NCI-H2029 treated with DMSO at 0.1 percent for 48 hours (cell line): ENCODE measurements at places on chromosomes 1 and 21.

DNA sequence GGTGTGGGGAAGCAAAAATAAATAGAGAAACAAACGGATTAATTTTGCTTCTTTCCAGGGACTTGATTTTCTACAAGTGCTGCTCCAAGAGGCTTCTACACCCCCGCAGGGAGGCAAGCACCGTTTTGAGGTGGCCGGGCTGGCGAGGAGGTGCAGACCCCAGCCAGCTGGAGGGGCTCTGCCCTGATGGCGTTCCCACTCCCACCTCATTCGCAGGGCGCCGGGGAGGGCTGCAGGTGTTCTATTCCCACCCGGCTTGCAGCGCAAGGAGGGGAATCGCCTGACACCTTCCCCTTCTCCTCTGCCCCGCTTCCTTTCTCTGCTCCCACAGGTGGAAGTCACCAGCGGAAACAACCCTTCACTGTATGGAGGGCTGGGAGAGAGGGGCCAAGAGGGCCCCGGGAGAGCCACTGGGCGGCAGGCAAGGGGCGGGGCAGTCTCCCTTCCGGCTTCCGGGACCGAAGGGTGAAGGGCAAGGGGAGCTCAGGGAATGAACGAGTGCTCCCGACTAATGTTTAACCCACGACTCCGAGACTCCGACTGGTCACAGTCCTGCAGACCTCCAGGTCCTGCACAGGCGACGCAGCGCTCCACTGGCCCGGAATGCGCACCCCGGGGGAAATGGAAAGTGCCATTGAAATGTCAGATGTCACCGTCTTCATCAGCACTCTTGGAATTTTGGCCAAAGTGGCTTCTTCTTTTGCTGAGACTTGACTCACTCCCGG lies 29.1 kb downstream of the TEX35 start:
- no peak for DNase-seq

- DNase-seq: no peak
Measured at GRCh38 chr1:244011271-244011670, 39.8 kb upstream of the ZBTB18 start.

DNA sequence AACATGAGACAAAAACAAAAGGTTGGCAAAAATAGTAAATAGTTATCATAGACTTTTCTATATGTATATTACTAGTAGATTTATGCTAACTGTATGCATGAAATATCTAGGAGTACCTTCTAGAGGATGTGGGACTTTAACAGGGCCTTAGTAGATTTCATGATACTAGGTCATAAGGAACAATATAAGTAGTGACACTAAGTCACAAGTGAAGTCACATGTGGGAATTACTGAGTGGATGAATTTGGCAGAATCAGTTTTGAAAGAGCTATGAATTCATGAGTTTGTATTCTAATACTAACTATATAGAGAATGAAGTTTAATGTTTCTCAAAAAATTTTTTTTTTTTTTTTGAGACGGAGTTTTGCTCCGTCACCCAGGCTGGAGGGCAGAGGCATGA lies 53.1 kb upstream of the GPR25 start:
- DNase-seq: no peak

- no peak for DNase-seq
Measured at GRCh38 chr1:221602830-221603229, 139.1 kb downstream of the DUSP10 start.

DNA sequence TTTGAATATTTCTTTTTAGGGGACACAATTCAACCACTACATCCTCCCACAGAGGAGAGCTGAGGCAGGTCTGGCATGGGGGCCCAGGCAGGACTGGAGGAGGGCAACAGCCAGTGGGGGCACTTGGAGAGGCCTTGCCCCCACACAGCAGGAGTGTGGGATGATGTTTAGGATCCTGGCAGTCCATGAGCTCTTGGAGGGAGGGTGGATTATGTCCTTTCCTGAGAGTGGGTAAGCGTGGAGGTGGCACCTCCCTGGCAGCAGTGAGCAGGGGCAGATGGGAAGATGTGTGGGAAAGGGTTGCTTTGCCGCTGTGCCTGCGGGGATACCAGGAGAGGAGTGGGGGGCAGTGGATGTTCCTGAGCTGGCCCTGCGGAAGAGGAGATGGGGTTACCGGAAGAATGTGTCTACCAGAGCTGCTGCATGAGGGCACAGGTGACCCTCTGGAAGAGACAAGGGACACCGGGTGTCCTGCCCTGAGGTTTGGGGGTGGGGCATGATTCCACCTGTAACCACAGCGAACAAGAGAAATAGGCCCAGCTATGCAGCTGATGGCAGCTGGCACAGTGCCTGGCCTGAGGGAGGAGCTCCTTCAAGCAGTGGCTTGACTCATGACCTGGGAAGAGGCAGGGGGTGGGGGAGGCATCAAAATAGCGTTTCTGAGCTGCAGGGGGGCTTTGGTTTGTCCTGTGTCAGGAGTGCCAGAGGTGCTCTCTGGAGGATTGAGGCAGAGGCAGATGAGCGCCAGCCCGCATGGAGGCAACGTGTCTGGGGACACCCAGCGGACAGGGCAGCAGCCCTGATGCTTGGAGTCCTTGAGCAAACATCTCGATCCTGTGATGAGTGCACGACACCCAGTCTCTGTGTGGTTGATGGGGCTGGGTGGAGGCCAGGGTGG lies 123.9 kb upstream of the TMPRSS2 start:
- DNase-seq: peak; percentile 96
